ENCODE measurements at places on chromosomes 1 and 21.

DNA sequence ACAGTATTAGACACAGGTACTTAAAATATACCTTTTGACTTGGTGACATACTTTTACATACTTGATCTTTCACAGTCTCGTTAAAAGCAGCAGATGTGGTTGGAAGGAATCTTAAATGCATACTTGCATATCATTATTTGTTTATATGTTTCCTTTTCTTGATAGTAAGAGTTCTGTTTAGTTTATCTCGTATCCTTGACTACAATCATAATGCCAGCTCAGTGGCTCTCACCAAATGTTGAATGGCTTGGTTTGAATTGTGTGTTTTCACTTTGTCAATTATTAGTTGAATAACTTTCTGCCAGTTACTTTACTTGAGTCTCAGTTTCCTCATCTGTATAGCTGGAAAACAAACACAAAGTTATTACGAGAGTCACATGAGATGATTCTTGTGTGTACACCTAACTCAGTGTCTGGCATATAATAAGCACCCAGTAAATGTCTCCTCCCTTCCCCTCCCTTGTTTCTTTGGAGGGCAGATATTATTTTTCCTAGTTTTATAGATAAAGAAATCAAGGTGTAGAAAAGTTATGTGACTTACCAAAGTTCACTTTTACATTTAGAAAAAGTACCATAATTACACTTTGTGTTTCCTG, 131.6 kb upstream of the IVNS1ABP start:
- DNase-seq, result no peak

DNA sequence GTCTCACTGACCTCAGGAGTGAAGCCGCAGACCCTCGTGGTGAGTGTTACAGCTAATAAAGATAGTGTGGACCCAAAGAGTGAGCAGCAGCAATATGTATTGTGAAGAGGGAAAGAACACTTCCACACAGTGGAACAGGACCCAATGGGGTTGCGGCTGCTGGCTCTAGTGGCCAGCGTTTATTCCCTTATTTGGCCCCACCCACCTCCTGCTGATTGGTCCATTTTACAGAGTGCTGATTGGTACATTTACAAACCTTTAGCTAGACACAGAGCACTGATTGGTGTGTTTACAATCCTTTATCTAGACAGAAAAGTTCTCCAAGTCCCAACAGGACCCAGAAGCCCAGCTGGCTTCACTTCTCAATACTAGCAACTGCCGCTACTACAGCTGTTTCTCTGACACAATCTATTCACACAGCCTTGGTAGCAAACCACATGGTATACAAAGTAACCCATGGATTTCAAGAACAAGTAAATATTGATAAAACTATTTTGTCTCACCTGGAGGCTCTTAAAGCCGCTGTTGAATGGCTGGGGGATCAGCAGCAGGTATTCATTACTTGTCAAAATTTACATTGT, 25.3 kb upstream of the ITLN1 start:
- no peak for DNase-seq

- no peak for DNase-seq
These were observed 24.8 kb upstream of the SLFNL1 start for GRCh38 chr1:41046347-41046775.

- DNase-seq, result no peak
These were observed 1809.6 kb downstream of the BRINP3 start for GRCh38 chr1:188668083-188668482.

DNA sequence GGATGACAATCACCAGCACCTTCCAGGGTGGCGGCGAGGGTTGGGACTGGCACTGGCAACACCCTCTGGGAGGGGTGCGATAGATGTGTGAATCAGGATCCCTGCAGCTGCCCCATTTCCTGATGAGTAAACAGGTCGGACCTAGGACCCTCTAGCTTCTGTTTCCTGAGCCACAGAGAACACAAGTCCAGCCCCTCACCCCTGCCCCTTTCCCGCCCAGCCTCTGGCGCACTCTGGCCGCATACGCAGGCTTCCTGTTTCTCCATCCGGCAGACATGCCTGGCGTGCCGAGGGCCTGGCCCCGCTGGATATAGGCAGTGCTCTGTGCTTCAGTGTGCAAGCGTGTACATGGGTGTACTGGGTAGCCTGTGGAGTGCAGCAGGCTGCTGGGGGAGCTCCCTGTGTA, 4.6 kb downstream of the PEAR1 start:
- no peak for DNase-seq

GRCh38 chr1:203103829-203104495, 18.1 kb upstream of the MYOG start:
- DNase-seq, result no peak

GRCh38 chr1:110982320-110982719, 18.6 kb upstream of the LRIF1 start:
- DNase-seq, result no peak

GRCh38 chr1:161192476-161193465, 6.1 kb downstream of the ADAMTS4 start:
- peak; percentile 56 for DNase-seq

DNA sequence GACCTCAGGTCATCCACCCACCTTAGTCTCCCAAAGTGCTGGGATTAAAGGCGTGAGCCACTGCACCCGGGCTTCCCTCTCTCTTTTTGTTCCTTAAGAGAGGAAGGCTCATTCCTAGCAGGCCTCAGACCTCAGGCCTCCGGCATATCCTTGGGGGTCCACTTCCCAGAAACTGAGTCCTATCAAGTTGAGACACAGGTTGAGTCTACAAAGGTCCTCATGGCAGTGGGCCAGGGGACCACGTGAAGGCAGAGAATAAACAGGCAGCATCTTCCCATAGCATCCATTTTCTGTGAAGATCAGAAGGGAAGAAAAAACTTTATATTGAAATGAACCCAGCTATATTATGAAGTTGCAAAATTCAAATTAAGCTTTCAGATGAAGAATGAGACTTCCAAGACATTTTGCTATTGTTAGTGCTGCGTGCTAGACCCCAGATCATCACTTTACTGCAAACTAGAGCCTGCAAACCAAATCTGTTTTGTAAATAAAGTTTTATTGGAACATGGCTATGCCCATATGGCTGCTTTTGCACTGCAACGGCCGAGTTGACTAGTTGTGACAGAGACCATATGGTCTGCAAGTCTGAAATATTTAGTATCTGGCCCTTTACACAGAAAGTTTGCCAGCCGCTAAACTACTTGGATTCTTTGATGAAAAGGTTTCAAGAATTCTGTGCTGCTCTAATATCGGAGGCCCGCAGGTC, 3.5 kb upstream of the CELA2A start:
- DNase-seq, result peak; percentile 55

DNA sequence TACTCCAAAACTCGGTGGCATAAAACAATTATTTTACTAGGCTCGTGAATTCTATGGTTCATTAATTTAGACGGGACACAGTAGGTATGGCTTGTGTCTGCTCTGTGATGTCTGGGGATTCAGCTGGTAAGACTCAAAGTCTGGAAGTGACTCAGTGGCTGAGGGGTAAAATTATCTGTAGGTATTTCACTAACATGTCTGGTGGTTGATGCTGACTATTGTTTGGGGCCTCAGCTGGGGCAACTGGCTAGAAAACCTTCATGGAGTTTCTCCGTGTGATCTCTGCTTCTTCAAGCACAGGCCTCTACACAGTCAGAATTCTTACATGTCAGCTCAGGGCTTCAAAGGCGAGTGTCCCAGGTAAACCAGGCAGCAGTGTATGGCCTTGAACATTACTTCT, 41.2 kb upstream of the KLF17 start:
- no peak for DNase-seq

DNA sequence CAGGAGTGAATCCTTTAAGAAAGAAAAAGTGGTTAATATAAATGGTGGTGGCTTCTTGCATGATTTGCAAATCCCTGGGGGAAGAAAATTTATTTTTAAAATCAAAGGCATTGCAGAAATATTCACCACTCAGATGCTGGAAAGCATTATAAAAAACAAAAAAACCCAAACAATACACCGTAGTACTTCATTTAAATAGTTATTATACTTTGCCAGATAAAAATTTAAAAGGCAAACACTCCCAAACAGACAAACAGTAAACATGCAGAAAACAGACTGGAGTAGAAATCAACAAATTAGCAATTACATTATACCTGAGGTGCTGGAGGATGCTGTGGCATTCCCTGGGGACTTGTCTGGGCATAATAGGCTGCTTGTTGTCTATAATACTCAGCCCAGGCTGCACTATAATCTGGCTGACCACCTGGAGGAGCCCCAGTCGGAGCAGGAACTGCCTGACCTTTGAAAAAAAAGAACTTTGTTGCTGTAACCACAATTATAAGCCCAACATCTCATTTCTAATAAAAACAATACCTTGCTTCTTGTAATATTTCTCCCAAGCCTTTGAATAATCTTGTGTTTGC, 29.9 kb downstream of the FUBP1 start:
- no peak for DNase-seq

- no peak for DNase-seq
These were observed 75.9 kb downstream of the CAMTA1 start for GRCh38 chr1:6861075-6861724.

GRCh38 chr1:175881246-175881976, 138.0 kb upstream of the TNR start:
- no peak for DNase-seq

DNA sequence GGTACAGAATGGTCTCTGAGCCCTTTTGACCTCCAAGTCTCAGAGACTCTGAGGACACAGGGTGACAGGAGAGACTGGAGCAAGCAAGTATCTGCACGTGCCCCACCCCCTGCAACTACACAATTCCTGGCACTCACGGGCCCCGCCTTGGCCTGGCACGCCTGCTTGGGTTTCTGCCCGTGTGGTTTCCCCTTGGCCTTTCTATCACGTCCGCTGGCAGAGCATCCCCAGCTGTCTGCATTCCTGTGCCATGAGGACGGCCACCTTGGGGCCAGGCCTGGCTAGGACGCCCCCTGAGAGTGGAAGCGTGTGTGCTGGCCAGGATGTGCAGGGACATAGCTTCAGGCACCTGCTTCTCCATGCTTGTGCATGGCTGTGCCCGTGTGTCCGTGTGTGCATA, 14.3 kb upstream of the EDN2 start:
- DNase-seq, result peak; percentile 50

- no peak for DNase-seq
These were observed 35.7 kb downstream of the ACP6 start for GRCh38 chr1:147634645-147635044.

DNA sequence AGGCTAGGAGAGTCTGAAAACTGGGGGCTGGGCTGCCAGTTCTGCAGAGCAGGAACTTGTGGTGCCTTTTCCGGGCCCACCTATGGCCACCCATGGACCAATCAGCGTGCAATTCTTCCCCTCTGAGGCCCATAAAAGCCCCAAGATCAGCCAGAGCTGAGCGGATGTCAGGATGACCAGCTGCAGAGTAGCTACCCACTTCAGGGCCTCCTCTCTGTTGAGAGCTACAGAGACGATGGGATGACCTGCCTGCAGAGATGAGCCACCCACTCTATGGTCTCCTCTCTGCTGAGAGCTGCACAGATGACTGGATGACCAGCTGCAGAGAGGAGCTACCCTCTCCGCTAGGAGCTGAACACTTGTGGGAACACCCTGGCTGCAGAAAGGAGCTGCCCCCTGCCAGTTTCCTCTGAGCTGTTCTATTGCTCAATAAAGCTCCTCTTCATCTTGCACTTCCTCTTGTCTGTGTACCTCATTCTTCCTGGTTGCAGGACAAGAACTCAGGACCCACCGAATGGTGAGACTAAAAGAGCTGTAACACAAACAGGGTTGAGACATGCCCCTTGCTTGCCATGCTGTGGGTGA, 12.8 kb upstream of the AADACL4 start:
- no peak for DNase-seq
